ENCODE measurements at places on chromosomes 5 and 9.
A peak's percentile ranks its signal among the peaks of the same experiment; 100 is the strongest.

- peak; percentile 81 for DNase-seq
Observed at GRCh38 chr5:172714491-172715420, 56.2 kb downstream of the DUSP1 start.

- no peak for DNase-seq
Observed at GRCh38 chr5:15993919-15994318, 185.7 kb downstream of the MARCHF11 start.

- peak; percentile 6 for DNase-seq
Observed at GRCh38 chr9:14173713-14174112, 140.2 kb downstream of the NFIB start.

GRCh38 chr9:76576344-76576743 is 117.4 kb downstream of the GCNT1 start:
- no peak for DNase-seq

- DNase-seq, result no peak
Observed at GRCh38 chr5:150851039-150851438, 4.7 kb downstream of the IRGM start.

- no peak for DNase-seq
Observed at GRCh38 chr9:22483528-22484070, 37.0 kb downstream of the DMRTA1 start.

- DNase-seq, result no peak
Observed at GRCh38 chr5:96928931-96929708, 6.8 kb upstream of the LNPEP start.

GRCh38 chr5:28104080-28104479 is 1065.7 kb upstream of the CDH9 start:
- no peak for DNase-seq

GRCh38 chr5:15948190-15948589 is 231.4 kb downstream of the MARCHF11 start:
- no peak for DNase-seq

DNA sequence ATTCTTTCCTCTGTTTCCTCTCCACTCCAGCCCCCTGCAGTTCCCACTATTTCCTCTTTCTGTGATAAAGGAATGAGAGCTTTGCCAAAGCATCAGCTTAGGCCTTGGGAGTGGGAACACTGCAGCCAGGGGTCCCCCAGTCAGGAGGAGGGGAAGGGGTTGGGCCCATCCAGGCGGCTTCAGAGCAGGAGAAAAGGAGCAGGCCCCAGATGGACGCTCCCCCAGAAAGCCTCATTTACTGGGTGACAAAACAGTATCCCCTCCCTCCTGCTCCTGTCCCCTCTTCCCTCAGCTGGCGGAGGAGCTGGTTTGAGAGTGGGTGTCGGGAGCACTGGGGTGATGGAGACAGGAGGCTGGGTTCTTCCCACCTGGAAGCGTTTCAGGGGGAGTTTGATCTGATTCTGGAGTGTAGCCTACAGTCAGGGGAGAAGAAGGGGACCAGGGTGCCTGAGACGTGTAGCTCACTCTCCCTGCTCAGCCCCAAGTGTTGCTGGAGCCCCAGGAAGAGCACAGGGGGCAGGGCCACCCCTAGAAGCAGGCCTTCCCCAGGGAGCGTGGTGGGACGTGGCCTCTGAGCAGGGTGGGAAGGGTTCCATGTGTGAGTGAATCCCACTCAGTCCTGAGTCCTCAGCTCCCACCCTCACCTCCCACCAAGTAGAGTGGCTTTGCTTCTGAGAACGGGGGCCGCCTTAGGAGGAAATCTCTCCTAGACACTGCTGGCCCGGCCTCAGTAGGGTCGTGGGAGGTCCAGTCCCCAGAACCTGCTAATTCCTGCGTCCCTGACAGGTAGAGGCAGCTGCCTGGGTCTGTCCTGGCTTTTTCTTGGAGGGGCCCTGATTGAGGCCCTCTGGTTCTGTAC is 173.1 kb downstream of the CACNA1B start:
- DNase-seq, result peak; percentile 16

DNA sequence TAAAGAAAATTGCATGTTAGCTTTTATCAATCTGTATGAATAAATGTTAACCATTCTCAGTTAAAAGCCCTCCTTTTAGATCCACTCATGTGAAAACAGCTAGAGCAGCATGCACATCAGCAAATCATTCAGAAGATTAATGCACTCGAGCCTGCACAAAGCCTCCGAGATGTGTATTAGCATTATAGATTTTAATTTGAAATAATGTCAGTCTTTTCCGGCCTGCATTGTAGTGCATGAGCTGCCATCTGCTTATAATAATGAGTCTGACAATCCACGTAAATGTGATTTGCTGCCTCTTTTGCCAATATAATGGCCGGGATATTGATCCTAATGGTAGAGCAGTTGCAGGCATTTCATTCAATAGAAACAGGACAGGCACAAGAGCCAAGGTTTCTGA is 585.1 kb downstream of the IRX1 start:
- no peak for DNase-seq

DNA sequence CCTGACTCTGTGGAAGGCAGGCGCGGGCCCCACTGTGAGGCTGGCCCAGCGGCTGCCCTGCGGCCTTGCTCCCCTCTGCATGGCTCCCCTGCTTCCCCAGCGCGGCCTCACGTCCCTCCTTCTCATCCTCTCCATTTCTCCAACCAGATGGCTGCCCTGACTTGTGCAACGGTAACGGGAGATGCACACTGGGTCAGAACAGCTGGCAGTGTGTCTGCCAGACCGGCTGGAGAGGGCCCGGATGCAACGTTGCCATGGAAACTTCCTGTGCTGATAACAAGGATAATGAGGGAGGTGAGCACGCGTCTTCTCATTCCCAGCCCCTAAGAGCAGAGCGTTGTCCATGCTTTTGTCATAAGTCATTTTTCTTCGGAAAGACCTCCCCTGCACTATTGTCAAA is 129.0 kb upstream of the WWC1 start:
- DNase-seq, result peak; percentile 92

DNA sequence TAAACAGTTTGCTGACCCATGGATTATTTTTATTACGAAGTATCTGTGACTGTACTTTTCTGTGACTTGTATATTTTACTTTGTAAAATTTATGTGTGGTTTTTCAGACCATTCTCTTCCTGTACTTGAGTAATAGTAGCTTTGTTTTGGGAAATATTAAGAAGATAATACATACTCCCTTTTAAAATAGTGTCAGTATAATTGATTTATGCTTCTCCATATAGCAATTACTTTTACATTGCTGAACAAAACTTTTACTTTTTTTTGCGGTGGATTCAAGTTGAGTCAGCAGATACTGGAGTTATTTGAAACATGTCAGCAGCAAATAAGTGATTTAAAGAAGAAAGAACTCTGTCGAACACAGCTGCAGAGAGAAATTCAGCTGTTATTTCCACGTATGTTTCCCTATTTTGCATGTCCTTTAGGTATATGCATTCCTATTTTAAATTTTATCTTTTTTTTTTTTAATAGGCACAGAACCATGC is 28.4 kb downstream of the TENT2 start:
- no peak for DNase-seq

- DNase-seq, result no peak
Observed at GRCh38 chr9:89848060-89849040, 243.5 kb downstream of the GADD45G start.

GRCh38 chr9:129894120-129894823 is 59.0 kb downstream of the USP20 start:
- DNase-seq, result no peak

- DNase-seq, result no peak
Observed at GRCh38 chr5:13501176-13501575, 443.3 kb downstream of the DNAH5 start.

DNA sequence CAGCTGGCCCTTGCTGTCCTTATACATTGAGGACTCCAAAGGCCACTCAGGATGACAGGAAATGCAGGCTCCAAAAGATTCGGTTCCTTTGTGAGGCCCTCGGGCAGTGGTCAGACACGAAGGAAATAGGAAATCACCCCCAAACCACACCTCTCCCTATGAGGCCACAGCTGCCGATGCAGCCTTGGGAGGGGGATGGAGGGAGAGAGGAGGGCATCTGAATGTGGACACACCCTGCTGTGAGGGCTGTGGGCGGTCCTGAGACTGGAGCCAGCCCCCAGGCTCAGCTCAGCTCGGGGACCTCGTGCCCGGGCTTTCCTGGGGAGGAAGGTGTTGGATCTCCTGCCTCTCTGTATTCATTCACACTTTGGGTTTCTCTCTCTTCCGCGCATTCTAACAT is 2.7 kb upstream of the CLPTM1L start:
- DNase-seq, result no peak

- no peak for DNase-seq
Observed at GRCh38 chr9:125850763-125851162, 103.6 kb downstream of the PBX3 start.

DNA sequence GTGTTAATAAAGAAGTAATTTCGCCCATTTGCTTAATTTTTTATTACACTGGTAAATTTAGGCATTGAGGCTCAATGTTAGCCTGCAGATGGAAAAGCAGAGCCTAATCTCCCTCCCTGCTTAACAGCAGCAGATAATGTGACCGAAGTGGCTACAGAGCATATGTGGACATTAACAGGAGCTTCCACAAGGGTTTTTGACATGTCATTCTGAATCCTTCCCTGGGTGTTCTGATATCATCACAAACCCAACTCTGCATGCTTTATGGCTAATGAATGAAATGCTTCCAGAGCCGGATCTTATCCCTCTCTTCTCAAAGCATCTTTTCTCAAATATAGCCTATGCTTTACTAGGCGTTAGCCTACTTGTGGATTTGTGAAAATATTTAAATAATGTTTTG is 208.6 kb downstream of the CAAP1 start:
- DNase-seq, result peak; percentile 57

DNA sequence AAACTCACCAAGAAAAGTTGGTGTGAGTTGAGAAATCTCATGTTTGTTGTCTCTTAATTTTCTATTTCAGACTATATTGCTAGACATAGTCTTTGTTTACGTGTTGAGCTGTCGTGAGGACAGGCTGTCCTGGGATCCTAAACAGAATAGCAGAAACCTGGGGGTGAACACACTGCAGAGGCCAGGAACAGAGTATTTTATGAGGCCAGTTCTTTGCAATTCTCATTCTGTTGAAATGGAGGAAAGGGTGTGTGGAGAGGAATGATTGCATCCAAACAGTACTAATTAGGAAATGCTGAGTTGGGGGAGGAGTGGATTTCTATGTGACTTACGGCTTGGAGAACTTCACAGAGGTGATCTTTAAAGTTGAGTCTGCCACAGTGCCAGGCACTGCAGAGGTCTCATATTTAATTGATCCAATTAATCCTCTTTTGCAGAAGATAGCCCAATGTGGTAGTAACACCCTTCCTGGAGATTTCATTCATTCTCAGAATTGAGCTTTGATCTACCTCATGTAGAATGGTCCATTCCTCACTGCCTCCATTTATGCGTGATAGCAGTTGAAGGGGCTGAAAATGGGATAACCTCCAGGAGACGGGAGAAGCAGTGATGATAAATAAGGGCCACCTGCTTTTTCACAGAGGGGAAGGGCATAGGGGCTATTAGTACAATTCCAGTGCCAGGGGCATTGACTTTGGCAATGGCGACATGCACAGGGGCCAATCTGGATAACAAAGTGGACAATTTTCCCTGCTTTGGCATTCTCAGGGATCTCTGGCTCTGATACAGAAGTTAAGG is 84.7 kb upstream of the TNFAIP8 start:
- DNase-seq, result no peak

DNA sequence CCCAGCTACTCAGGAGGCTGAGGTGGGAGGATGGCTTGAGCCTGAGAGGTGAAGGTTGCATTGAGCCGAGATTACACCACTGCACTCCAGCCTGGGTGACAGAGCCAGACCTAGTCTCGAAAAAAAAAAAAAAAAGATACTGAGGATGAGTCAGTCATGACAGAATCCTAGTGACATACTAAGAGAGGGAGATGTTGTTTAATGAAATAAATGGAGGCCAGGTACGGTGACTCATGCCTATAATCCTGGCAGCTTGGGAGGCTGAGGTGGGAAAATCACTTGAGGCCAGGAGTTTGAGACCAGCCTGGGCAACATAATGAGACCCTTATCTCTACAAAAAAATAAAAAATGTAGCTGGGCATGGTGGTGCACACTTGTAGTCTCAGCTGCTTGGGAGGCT is 107.2 kb downstream of the ZFAND5 start:
- DNase-seq, result no peak

DNA sequence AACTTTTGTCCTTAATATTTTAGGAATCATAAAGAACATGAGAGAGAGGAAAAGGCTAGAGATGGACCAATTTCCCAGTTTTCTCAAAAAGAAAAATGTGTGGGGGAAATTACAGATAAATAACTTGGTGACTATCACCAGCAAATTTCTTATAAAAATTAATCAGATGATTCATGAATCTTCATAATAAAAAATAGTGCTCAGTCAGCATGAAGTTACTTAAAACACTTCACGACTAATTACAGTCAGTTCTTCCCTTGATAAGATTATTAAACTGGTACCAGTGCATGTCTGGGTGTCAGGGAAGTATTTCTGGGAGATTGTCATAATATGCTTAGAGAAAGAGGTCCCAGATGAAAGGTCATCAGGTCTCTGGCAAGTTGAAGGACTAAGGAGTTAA is 133.0 kb downstream of the SNCAIP start:
- no peak for DNase-seq
